Motor neuron (in vitro differentiated cells): ENCODE measurements at places on chromosomes 5 and 9.

DNA sequence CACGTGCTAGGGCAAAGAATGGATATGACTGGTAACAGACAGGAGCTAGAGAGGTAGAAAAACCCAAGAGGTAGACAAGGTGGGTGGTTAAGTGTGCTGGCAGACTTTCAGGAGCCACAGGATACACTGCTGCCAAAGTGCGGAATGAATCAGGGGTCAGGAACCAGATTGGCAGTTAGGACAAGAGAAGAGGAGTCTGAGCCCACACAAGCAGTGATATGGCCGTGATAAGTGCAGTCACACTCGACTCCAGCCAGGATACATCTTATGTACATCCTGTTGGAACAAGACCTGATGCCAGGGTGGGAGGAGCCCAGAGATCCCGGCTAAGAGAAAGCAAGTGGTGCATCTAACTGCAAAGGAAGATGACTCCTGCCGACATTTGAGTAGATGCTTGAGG is 10.0 kb downstream of the SLIT3 start:
- ATAC-seq, result no peak

GRCh38 chr5:23977365-23977764 is 470.0 kb downstream of the PRDM9 start:
- ATAC-seq, result no peak

GRCh38 chr9:99274495-99274894 is 52.4 kb downstream of the SEC61B start:
- peak; percentile 33 for ATAC-seq

GRCh38 chr9:114109124-114109523 is 10.0 kb upstream of the KIF12 start:
- peak; percentile 82 for ATAC-seq

GRCh38 chr5:123142206-123142915 is 53.3 kb downstream of the PRDM6 start:
- ATAC-seq, result no peak

DNA sequence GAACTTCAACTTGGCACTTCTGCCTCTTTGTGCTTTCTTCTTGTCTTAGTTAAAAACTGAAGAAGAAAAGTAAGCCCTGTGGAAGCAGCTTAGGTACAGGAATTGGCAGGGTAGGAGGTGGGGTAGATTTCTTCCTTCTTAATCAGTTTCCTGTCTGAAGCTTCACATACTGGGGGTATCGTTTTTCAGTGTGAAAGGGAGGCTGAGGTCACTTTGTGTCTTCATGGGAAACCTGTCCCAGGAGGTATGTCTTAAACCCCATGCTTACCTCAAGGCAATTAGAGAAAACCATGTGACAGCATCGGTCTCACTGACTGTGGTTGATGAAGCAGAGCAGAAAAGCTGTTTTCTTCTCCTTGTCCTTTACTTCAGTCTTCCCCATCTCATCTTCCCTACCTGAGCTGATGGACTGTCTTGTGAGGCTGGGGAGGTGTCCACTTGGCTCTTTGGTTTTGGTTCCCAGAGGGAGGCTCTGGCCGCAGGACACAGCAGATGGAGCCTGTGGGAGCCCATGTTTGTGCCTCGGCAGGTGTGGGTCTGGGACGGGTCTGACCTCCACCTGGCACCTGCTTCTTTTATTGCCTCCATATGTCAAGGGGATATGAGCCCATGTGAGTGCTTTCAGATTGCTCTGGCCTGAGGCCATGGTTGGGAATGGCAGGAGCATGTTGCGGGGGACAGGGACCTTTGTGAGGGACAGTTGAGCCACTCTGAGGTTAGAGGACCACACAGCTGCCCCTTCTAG is 47.0 kb downstream of the SH3GL2 start:
- ATAC-seq, result no peak

- no peak for ATAC-seq
These were observed 585.3 kb upstream of the CCNG1 start for GRCh38 chr5:162852134-162852533.

GRCh38 chr9:2012347-2012746 is 2.8 kb upstream of the SMARCA2 start:
- no peak for ATAC-seq

GRCh38 chr5:141816598-141817399 is 61.4 kb downstream of the PCDH1 start:
- no peak for ATAC-seq

DNA sequence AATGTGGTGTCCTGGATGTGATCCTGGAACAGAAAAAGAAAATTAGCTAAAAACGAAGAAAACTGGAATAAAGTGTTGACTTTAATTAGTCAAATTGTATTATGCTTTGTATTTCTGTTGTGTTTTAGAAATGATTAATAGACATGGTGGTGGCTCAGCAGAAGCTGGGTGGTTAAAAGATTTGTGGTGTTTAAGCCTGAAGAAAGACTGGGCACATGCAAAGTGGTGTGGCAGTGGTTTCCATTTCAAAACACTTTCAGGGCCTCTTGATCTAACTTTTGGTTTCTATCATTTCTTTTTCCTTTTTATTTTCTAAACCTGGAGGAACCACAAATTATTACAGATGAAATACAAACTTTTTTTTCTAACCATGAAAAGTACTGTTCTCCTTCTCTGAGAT is 44.1 kb downstream of the ADGRV1 start:
- no peak for ATAC-seq

GRCh38 chr9:133532937-133533668 is 1.4 kb upstream of the ADAMTSL2 start:
- ATAC-seq, result peak; percentile 15

- ATAC-seq, result peak; percentile 91
These were observed 30.5 kb downstream of the TRIO start for GRCh38 chr5:14173377-14174229.

DNA sequence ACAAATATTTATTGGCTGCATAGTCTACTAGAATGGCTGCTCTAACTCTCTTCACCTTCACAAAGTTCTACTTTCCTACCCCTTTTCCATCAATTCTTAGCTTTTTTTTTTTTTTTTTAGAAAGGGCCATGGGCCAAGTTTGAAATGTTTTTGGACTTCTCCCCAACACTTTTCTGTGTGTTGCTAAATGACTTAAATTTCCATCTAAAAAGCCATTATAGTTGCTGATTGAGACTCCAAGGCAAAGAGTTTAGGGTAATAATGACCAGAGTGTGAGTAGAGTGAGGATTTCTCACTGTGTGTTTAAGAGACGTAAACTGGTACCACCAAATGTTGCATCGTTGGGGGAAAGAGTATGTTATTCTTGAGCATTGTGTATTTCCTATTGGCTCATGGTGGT is 24.4 kb downstream of the TNC start:
- ATAC-seq, result no peak

GRCh38 chr9:126722252-126722921 is 82.5 kb upstream of the ZBTB43 start:
- peak; percentile 51 for ATAC-seq

DNA sequence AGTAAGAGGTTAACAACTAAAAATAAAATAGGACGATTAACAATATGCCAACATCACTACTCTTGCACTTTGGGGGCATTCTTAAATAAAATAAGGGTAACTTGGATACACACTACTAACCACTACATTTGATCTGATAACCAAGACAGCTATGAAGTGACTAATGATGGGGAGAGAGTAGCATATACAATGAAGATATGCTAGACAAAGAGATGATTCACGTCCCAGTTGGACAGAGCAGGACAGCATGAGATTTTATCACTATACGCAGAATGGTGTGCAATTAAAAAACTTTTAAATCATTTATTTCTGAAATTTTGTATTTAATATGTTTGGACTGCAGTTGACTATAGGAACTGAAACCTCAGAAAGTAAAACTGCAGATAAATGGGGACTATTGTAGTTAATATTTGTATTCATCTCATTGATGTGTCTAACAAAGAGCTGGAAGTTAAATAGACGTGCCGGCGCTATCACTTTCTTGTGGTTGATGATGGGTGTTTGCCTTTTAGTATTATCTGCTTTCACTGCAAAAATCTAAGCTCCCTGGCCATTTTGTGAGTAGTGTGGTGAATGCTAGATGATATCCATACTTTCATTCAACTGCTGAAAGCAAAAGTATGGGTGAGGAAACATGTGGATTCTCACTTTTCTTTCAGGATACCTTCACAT is 18.7 kb downstream of the GIN1 start:
- ATAC-seq, result no peak

GRCh38 chr5:32100230-32100629 is 73.9 kb downstream of the GOLPH3 start:
- ATAC-seq, result peak; percentile 40

GRCh38 chr5:32182463-32183063 is 8.4 kb upstream of the GOLPH3 start:
- no peak for ATAC-seq

DNA sequence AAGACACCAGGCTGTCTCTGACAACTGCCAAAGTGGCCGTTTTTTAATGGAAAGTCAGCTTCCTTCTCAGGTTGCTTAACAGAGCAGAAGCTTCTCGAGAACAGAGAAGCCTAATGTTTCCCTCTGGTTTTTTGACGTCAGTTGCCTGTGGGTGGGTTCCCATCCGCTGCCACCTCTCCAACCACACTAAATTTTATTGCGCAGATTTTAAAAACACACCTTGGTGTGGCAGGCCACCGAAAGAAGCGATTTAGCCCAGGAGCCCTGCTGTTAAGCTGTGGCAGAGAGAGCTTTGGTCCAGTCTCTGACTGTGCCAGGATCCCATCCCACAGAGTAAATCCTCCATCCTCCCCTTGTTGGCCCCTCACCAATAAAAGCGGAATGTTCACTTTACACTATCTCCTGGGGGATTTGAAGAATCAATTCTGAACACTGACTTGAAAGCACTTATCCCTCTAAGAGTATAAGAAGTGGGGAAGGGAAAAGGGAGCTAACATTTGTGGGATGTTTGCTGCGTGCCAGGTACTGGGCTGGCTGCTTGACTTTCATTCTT is 181.6 kb downstream of the AOPEP start:
- ATAC-seq, result no peak

GRCh38 chr9:69660304-69660703 is 11.9 kb downstream of the APBA1 start:
- no peak for ATAC-seq

- no peak for ATAC-seq
These were observed 5.1 kb downstream of the SEMA5A start for GRCh38 chr5:9540791-9541190.

DNA sequence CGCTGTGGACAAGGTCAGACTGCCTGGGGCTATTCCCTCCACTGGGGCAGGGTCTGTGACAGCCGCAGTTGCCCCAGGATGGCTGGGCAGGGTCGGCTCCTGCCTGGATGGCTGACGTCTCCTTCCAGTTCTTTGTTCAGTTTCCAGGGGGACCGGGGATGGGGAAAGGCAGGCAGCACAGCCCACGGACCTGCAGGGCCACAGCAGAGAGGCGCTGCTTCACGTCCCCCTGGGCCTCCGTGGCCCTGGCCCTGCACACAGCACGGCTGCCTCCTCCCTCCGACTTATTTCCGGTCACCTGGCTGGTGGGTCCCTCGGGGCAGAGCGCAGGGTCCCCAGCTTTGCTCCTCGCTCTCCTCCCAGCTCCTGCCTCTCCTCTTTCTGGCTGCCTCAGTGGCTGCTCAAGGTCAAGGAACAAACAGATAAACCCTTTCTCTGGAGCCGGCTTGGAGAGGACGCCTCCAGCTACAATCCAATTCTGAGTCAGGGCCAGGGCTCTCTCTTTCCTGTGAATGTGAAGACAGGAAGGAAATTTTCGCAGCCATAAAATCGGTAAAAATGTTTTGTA is 169.7 kb downstream of the C9orf50 start:
- no peak for ATAC-seq

DNA sequence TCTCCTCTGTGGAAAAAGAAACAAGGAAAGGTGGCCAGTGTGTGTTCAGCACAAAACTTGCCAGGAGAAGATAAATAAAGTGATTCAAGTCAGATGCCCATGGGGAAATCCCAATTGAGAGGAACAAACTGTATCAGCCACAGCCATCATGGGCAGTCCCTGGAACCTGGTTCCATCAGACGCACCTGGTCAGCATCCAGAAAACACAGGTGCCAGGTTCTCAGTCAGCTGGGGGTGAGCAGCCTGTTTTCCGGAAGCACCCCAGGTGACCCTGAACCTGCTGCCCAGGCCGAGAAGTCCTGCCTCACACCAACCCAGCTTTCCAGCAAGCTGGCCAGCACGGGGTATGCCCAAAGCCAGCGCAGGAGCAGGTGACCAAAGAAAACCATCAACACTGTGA is 30.5 kb downstream of the PTCH1 start:
- ATAC-seq, result no peak

GRCh38 chr5:152349683-152350526 is 55.2 kb downstream of the NMUR2 start:
- ATAC-seq, result peak; percentile 65

DNA sequence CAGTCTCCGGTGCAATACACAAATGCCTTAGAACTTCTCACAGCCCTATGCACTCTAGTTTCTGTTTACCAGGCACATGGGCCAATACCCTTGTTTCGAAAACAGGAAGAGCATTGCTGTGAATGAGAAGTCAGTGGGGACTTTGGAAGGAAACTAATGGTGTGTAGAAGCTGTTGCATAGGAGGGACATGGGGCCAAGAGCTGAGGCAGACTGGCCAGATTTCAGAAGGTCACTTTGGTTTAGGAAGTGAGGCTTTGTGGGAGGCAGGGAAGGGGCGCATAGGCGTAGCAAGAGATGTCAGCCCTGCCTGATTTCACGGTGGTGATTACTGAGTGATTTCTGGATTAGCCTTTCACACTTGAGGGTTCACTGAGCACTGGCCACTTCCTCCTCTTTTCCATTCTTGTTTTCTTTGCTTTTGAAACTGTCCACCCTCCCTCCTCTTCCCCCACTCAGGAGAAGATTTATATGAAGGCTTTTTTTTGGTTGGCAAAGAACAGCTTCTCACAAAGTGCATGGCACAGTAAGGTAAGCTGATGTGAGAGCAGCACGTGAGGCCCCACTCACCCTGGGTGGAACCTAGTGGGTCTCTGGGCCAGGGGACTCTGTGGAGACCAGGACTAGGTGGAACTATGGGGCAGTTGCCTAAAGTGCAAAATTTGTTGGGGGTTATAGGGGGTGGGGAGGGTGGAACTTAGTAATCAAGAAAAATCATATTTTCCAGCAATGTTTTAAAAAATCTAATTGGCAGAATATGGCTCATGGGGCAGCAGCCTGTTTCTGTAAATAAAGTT is 6.1 kb upstream of the TMEM252 start:
- no peak for ATAC-seq

DNA sequence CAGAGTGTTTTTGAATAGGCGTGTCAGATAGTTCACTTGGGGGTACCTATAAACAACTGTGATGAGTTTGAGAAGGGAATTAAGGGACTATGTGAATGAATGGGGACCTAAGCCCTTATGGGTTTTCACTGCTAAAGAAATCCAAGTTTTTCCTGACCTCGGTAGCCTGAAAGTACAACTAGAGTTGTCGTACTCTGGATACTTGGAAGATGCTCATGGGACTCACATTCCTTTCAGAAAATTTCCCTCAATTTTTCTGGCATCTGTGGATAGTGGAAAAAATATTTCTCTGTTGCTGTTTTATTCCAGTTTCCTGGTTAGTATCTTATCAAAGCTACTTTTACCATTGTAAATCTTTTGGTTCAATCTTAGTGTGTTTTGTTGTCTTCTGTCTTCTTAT is 1112.3 kb upstream of the SEMA6A start:
- ATAC-seq, result no peak
